Large intestine (tissue), 12 donors: ENCODE measurements at places on chromosomes 1 and 21. TPM values are rescaled to one million over a fixed set of nuclear protein-coding genes. Genes with fewer than 3 reads are reported as not detected.

Gene RIT1
- 57.1 TPM for polyA plus RNA-seq

Gene KCNT2
- 3.5 TPM for polyA plus RNA-seq

Gene SF3B4
- polyA plus RNA-seq: 57.3 TPM

Gene CSF3R
- polyA plus RNA-seq: 4.1 TPM

Gene HES2
- polyA plus RNA-seq: 0.75 TPM

Gene UBXN10
- polyA plus RNA-seq: 1.4 TPM

Gene CLDN19
- 1.5 TPM for polyA plus RNA-seq

Gene PDZK1
- polyA plus RNA-seq: 62.3 TPM

Gene RGS1
- polyA plus RNA-seq: 75.0 TPM

Gene SLC9C2
- 0.06 TPM for polyA plus RNA-seq

Gene LMOD1
- 17.3 TPM for polyA plus RNA-seq

Gene S100A12
- polyA plus RNA-seq: 0.36 TPM

Gene LEMD1
- polyA plus RNA-seq: 1.0 TPM

Gene GPX7
- 38.6 TPM for polyA plus RNA-seq

Gene CDC7
- 9.9 TPM for polyA plus RNA-seq

Gene TRIM67
- 1.1 TPM for polyA plus RNA-seq

Gene MFAP2
- 121 TPM for polyA plus RNA-seq

Gene HPDL
- polyA plus RNA-seq: 4.9 TPM
